ENCODE measurements at places on chromosomes 5 and 9.

GRCh38 chr9:123074628-123075027 is 41.2 kb downstream of the GPR21 start:
- no peak for DNase-seq

DNA sequence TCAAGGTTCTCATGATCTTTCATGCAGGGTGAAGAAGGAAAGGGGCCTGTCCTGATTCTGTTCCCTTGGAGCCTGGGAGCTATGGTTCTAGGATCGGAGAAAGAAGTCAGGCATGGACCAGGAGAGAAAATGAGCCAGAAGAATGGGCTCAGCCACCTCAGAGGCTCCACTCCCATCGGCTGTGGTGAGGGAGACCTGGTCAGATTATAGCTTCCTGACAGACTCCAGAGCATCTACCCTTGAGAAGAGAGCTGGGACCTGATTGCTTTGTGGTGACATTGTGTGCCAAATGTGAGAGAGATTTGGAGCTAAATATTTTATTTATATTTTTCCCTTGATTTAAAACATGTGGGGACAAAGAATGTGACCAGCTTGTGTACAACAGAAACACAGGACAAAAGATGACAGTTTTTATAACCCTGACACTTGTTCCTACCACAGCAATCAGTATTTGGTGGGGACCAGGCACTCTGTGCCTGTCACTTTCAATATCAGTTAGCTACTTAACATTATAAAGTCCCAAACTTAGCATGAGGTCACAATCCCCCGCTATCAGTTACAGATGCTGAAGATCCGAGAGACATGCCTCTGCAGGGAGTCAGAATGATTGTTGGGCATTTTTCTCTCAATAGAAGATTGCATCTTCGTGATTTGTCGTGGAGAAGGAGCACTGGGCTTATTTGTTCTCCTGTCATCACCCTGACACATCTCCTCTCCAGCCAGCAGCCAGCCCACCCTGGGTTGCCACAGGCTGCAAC is 228.3 kb upstream of the ADAMTS16 start:
- DNase-seq, result no peak

GRCh38 chr5:641331-641765 is 29.2 kb downstream of the CEP72 start:
- DNase-seq, result no peak

GRCh38 chr5:139494256-139494655 is 11.7 kb upstream of the STING1 start:
- DNase-seq, result no peak

Measured in GM13976 (cell line).